ENCODE measurements at places on chromosomes 1 and 21. TPM values are rescaled to one million over a fixed set of nuclear protein-coding genes. Genes with fewer than 3 reads are reported as not detected.

DNA sequence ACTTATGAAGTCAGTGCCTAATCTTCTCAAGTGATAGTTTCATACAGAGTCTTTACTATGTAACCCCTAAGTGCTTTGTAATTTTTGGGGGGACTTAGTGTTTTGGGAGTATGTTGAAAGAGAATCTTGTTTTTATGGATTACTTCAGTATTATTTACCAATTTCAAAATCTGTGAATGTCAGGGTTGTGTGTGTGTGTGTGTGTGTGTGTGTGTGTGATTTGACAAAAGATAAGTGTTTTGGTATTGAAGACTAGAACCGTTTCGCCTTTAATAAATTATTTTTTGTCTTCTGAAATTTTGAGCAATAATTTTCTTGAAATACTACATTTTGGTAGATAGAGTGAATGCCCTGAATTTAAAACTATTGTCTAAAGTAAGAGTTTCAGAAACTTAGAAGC lies 5.8 kb downstream of the MAGI3 start:
- DNase-seq = no peak

DNA sequence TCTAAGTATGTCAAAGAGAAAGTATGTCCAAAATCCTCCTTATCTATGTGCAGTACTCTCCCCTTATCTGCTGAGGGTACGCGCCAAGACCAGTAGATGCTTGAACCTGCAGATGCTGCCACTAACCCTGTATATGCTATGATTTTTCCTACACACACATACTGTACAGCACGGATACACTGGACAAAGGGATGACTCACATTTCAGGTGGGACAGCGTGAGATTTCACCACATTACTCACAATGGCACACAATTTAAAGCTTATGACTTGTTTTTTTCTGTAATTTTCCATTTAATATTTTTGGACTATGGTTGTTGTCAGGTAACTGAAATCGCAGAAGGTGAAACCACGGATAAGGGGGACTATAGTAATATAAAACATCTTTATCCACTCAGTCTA lies 4.1 kb downstream of the ORC1 start:
- no peak for DNase-seq

Gene EPHA2
- 19.9 TPM for polyA plus RNA-seq

DNA sequence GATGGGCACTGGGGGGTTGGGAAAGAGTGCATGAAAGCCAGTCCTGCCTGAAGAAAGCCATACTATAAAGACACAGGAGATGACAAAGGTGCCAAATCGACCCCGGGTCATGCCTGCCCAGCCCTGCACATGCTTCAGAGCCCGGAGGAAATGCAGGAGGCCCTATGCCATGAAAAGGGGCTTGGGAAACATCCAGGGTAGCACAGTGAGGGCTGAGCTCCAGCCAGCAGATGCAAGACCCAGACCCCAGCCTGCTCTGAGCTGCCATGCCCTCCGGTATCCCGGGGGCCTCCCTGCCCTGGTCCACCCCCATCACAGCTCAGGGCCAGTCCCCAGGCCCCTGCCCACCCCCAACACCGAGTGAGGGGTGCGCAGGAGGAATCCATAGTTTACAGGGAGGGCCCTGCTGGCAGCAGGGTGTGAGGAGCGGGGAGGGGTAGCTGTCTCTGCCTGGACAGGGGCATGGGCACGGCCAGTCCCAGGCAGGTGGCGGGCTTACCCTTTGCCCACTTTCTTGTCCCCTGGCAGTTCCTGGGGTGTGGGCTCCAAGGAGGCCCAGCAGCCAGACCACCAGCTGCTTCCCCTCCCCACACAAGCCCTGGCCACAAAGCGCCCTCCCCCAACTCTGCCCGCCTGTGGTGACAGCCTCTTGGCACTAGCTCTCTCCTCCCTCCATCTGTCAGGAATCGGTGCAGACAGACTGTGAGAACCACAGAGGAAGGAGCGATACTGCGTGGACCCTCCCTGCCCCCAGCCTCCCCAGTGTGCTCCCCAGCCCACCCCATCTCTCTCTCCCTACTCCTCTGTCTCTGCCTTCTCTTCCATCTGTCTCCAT lies 16.8 kb downstream of the LRP8 start:
- no peak for DNase-seq

DNA sequence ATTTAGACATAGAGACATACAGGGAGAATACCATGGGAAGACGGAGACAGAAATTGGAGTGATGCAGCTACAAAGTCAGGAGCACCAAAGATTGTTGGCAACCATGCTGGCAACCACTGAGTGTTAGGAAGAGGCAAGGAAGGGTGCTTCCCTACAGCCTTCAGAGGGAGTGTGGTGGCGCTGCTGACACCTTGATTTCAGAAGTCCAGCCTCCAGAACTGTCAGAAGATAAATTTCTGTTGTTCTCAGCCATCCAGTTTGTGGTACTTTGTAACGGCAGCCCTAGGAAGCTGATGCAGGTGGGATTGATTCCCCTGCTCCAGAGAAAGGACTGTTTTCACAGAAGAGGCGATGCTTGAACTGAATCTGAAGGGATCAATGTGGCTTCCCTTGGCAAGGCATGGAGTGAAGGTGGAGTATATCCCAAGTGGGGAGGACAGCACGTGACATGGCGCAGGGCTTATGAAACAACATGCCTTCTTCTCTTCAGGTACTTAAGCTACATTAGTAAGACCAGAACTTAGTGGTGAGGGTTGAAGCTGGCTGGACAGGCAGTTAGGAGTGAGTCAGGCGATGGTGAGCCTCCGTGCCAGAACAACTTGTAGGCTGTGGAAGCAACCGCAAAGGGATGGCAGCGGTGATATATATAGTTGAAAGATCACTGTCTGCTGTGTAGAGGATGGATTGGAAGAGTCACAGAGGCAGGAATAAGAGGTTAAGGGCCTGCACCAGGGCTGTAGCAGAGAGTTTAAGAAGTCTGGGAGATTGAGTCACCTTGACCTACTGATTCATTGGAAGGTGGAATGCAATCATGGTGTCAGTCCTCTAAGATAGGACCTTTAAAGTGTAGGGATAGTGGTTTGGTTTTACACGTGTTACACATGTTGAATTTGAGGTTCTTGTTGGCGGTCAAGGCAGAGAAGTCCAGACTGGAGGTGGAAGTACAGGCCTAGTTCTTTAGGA lies 2.1 kb downstream of the LEPR start:
- no peak for DNase-seq

DNA sequence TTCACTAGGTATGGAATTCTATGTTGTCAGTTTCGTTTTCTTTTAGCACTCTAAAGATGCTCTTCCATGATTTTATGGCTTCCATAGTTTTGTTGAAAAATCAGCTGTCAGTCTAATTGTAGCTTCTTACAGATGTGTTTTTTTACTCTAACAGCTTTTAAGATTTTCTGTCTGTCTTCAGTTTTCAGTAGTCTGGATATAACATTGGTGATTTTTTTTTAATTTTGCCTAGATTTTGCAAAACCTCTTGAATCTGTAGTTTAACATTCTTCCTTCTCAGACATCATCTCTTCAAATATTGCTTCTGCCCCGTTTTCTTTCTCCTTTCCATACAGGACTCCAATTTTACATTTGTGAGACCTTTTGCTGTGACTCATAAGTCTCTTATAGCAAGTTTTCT lies 17.9 kb upstream of the DYRK1A start:
- no peak for DNase-seq

GRCh38 chr1:231936983-231937775 lies 310.6 kb downstream of the DISC1 start:
- DNase-seq = peak; percentile 44

DNA sequence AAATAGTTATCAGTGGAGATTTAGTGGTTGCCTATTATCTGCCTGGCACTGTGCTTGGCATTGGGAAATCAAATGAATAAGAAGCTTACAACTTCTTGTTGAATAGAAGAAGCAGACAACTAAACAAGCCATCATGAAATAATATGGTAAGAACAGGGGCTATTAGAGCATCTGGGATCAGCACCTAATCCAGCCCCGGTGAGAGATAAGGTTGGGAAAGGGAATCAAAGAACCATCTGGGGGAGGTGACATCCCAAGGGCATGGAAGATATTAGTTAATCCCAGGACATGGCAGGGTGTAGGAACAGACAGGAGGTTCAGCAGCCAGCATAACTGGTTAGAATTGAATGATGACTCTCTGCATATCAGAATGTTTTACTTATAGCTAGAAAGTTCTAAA lies 36.3 kb upstream of the SUCO start:
- DNase-seq = no peak

Gene LRRC40
- polyA plus RNA-seq = 20.1 TPM

Gene C1orf53
- 2.8 TPM for polyA plus RNA-seq

Gene HRNR
- 2.3 TPM for polyA plus RNA-seq

Gene TCEANC2
- polyA plus RNA-seq = 7.2 TPM

GRCh38 chr1:200238311-200238710 lies 171.5 kb downstream of the ZNF281 start:
- no peak for DNase-seq

DNA sequence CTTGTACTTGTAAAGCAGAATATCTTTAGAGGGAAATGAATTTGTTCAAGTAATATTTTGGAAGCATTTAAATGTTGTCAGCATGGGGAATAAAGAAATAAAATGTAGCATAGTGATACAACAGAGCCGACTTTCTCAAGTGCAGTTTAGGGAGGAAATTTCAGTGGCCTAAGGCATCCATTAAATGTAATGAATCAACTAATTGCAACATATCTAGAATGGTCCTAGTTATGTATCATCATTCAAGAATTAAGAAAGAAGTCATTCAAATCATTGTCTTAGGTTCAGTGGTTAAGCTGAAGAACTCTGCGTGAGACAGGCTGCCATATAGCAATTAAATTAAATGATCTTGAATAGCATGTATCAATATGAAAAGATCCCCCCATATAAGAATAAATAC lies 360.7 kb downstream of the TBX15 start:
- DNase-seq = no peak

GRCh38 chr1:208347191-208347590 lies 103.0 kb upstream of the PLXNA2 start:
- peak; percentile 27 for DNase-seq

GRCh38 chr1:59177756-59178155 lies 119.1 kb upstream of the FGGY start:
- DNase-seq = no peak

GRCh38 chr1:85623061-85623471 lies 42.5 kb downstream of the CCN1 start:
- no peak for DNase-seq

Gene AQP10
- polyA plus RNA-seq = 0.09 TPM

DNA sequence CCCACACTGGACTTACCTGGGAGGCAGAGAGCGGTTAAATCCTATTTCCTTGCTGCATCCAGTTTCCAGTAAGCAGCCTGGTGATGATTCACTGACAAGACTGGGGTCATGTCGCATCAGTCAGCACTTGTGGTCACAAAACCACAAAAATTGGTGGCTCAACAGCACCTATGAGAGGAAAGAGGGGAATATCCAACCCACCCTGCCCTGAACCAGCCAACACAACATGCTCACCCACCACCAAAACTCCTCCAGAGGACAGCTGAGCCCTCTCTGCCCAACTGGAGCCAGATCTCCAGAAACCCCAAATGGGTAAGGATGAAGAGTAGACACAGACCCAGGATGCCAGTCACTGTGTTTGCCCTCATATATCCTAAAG lies 64.0 kb downstream of the CD46 start:
- no peak for DNase-seq

Gene OPRD1
- polyA plus RNA-seq = 0.33 TPM

Gene LCE1A
- polyA plus RNA-seq = not detected

DNA sequence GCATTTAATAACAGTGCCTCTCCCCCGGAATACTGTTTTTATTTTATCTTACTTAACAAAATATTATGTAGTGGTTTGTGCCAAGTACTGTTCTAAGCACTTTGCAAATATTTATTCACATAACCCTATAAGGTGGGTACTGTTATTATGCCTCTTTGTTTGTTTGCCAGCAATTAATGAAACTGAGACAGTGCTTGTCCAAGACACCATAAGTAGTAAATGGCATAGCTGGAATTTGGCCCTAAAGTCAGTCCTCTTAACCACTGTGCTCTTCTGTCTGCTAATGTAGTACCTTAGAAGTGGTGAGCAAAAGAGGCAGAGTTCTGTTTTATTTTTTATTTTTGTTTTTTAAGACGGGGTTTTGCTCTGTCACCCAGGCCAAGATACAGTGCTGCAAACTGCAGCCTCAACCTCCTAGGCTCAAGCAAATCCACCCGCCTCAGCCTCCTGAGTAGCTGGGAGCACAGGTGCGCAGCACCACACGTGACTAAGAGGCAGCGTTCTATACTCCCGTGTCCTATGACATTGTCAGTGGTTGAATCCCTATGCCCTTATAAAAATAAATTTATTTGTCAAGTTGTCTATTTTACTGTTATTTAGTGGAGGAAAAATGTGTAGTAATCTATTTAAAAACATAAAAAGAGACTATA lies 165.8 kb downstream of the CLEC20A start:
- no peak for DNase-seq

Gene OR14K1
- polyA plus RNA-seq = not detected

DNA sequence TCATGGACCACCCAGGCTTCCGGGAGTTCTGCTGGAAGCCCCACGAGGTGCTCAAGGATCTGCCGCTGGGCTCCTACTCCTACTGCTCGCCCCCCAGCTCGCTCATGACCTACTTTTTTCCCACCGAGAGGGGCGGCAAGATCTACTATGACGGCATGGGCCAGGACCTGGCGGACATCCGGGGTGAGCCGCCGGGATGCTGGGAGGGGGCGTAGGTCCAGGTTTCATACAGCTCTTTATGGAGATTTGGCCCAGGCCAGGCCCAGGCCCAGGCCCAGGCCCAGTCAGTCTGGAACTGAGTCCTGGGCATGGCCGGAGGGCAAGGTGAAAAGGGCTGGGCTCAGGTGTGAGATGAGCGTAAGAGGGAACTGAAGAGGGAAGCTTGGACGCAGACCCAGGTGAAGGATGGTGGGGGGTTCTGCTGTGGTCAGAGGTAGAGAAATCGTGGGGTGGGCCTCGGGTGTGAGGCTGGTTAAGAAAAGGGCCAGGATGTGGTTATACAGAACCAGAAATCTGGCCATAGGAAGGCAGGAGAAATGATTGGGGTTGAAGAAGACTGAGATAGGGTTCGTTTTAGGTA lies 23.0 kb downstream of the DISP3 start:
- no peak for DNase-seq

Gene NUF2
- 26.6 TPM for polyA plus RNA-seq

DNA sequence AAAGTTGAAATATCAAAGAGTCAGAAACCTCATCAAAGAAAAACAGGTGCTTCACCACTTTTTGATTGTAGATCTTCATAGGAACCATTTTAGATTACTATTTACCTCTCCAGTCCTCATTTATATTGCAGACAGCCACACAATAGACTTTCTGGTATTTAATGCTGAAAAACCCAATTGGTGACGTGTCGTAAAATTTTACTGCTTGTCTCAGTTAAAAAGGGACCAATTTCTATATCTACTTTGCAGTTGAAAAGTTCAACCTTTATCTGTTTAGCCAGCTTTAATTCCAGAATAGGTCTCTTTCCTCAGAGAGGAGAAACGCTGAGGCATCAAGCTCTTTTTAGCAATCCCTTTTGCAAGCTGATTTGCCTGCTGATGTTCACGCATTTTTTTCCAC lies 1722.4 kb downstream of the PLA2G4A start:
- no peak for DNase-seq

- DNase-seq = no peak
These were observed 3.4 kb downstream of the AGPAT3 start for GRCh38 chr21:43868461-43868860.
